Kidney tubule cell (primary cell): ENCODE measurements at places on chromosomes 2 and 18.

GRCh38 chr2:175624211-175624761, 377.8 kb downstream of the LNPK start:
- no peak for DNase-seq

GRCh38 chr2:120180066-120180465, 43.1 kb downstream of the TMEM185B start:
- DNase-seq = no peak

- no peak for DNase-seq
These were observed 173.3 kb upstream of the SPRED2 start for GRCh38 chr2:65605743-65606058.

DNA sequence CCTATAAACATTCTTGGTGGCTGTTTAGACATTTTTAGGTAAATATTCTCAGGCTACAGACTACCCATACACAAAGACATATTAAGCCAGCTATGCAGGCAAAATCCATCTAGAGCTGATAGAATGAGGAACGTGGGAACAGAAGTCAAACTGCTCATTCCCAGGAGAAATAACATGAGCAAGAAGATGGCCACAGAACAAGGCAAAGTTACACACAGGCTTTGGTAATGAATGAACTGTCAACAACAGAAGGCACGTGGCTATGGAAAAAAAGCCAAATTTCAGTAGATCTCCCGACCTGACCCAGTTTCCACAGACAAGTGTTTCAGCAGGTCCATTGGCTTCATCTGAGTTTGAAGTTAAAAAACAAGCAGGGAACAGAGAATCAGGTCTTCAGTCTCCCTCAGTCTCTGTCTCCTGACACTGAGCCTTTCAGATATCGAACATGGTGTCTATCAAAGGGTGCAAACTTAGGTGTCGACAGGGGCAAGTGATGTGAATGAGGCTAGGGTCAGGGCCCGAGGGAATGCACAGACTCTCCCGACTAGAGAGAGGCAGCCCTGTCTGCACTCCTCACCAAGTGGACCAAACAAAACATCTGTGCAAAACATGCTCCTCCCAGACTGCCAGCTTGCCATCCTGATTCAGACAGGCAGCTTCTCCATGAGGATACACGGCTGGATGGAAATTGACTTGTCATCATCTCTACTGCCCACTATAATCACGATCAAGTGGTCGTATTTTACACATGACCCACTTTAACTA, 25.9 kb downstream of the SIGLEC15 start:
- no peak for DNase-seq

- DNase-seq = no peak
These were observed 35.0 kb downstream of the SNED1 start for GRCh38 chr2:241033336-241033987.

- DNase-seq = no peak
These were observed 35.1 kb downstream of the CAPN13 start for GRCh38 chr2:30772021-30772705.

- no peak for DNase-seq
These were observed 5.2 kb upstream of the TMEM177 start for GRCh38 chr2:119673796-119674195.

DNA sequence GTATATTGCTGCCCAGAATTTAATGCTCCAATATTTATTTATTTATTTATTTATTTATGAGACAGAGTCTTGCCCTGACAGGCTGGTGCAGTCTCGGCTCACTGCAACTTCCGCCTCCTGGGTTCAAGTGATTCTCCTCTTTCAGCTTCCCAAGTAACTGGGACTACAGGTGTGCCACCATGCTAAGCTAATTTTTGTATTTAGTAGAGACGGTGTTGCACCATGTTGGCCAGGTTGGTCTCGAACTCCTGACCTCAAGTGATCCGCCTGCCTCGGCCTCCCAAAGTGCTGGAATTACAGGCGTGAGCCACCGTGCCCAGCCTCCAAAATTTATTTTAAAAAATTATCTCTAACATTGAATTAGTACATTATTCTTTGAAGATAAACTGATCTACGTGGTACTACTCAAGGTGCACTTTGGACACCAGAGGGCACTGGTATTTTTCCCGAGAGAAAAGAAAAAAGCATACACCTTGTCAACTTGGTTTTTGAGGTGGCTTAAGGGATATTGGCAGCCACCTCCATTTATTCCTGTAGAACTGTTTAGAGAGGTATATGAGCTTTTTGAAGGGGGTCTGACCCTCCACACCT, 1.4 kb upstream of the IDH1 start:
- DNase-seq = peak; percentile 22

DNA sequence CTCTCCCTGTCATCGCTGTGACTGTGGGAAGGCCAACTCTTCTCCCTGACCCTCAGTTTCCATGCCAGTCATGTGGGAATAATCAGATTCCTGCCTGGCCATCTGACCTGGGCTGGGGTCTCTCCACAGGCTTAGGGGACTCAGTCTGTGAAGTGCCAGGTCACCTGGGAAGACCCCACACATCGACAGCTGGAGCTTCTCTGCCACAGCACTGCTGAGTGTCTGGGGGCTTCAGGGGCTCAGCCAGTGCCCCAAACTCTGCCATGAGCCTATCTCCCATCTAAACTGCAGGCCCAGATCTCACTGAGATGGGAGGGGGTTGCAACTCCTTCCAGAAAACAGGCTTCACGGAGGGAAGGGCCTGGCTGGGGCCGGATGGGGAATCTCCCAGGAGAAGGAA, 42.0 kb upstream of the OTOS start:
- DNase-seq = no peak

DNA sequence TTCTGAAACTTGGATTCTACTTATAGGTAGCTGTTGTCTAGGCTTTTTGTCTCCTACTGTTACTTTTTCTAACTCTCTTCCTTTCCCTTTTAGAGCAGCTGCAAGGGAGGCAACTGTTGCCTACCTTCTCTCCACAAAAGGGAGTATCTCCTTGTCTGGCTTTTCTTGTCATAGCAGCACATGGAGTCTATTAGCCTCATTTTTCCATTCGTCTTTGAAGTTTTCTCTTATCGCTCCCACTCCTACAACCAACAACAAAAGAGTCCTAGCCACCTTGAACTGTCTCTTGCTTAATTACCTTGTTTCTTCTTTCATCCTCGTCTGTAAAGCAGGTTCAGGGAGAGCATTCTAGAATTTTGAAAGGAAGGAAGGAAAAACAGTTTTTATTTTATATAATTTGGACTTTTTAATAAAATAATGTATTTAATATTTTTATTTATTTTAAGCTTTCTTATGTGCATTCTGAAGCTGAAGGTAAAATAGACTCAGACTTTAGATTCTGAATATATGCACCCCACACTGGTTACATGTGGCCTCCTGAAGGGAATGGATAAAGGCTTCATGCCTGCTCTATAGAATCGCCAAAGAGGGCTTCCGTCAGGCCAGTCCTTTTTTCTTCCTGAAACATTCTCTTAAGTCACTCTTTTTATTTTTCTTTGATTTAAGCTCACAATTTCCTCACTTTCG, 154.4 kb downstream of the CSRNP3 start:
- DNase-seq = no peak

GRCh38 chr2:166536111-166536510, 42.1 kb upstream of the SCN7A start:
- no peak for DNase-seq

DNA sequence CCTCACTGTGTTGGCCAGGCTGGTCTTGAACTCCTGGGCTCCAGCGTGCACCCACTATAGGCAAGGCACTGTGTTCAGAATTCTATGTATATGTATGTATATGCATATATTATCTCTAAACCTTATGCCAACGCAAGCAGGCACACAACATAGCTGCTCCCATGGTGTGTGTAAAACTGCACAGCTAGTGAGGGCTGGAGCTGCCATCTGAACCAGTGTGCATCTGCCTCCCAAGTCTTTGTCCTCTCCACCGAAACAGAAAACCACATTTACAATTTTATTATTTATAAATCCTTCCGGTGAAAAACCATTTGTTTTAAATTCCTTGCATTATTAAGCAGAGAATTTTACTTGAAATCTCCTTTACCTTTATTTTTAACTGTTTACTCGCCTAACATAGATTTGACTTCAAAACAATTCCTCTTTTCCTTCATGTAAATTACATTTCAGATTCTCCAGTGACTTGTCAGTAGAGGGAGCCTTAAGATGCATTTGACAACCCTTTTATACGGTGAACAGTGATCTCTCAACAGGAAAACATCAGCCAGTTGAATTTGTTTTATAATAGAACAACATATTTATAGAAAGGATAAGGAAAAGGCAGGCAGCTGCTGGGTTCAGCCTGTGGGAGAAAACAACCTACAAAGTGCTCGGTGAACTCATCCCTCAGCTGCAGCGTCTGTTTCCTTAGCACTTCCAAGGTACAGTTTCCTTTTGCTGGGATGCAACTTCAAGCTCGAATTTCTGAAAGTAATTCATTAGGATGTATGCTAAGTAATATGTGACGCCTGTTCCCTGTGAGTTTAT, 101.2 kb downstream of the MYT1L start:
- DNase-seq = no peak

GRCh38 chr2:119220720-119221301, 2.8 kb upstream of the STEAP3 start:
- no peak for DNase-seq

DNA sequence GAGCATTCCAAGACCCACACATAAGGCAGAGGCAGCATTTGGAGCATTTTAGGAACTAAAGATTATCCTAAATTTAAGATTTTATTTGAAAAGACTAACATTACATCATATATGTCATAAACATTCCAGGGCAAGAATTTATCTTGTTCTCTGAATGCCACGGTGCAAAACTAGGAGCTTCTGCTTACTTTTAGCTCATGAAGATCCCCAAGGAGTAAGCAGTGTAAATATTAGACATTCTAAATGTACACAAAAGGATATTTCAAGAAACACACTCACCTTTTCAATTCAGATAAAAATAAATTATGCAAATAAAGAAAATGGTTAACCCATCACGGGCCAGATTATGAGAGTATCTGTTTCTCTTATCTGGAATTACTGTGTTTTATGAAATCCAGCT, 101.7 kb upstream of the ETAA1 start:
- DNase-seq = no peak

GRCh38 chr2:120221616-120222015, 1.6 kb downstream of the TMEM185B start:
- no peak for DNase-seq

DNA sequence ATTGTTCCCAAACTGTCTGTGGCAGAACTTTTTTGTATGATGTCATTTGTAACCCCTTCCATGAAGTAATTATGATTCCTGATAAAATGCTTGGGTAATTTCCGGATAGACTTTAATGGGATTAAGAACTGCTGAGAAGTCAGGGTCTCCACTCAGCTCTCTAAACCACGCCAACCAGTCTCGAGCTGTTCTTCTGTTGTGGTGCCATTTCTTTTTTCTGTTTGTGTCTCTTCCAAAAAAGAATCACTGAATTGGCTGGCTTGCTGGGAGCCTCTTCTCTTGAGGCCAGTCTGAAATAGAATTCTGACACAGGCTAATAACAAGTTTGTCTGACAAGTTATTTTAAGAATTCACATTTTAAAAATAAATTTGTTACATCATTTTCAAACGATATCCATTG, 198.9 kb downstream of the BCL2 start:
- no peak for DNase-seq

GRCh38 chr2:38551746-38552145, 51.0 kb downstream of the HNRNPLL start:
- DNase-seq = no peak

DNA sequence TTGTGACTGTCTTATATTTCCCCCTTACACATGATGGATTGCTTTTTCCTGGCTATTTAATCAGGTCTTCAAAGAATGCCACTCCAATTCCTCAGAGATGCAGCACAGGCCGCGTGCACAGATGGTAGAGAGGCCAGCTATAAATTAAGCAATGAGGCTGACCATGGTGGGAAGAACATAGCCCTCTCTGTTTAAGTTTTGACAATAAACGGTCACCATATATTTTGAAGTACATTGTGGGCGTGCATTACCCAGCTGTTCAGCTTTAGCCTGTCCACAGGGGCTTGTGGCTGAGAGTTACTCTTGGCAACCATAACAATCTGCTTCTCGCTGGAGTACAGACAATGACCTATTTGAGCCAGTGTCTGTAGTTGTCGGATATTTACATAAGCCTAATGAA, 730.8 kb downstream of the DCC start:
- no peak for DNase-seq

DNA sequence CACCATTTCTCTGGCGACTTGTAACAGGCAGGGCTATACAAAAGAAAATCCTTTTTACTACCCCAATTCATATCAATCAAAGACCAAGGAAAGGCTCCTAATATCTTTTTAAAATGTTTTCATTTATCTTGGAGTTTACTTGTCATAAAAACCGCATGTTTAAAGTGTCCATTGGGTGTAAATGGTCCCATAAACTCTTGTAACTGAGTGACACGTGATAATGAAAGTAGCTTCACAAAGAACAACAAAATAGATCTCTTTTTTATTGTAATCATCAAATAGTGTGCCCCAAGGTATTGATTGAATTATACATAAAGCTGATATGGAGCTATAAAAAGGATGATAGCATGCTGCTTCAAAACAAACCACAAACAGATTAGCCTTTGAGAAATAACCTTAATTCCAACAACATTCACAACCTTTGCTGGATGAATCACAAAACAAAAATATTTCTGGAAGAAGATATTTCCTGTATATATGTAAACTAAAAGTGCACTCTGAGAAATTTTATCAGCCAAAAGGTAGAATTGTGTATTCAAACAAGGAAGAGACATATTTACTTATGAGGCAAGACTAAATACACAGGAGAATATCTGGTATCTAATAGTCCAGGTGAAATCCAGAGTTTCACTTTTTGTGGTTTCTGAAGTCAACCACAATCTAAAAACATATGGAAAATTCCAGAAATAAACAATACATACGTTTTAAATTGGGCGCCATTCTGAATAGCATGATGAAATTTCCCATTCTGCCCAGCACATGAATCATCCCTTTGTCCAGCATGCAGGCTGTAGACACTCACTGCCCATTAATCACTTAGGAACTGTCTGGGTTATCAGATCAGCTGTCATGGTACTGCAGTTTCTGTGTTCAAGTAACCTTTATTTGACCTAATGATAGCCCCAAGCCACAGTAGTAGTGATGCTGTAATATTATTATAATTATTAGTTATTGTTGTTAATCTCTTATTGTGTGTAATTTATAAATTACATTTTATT, 237.5 kb downstream of the PIK3C3 start:
- peak; percentile 71 for DNase-seq

DNA sequence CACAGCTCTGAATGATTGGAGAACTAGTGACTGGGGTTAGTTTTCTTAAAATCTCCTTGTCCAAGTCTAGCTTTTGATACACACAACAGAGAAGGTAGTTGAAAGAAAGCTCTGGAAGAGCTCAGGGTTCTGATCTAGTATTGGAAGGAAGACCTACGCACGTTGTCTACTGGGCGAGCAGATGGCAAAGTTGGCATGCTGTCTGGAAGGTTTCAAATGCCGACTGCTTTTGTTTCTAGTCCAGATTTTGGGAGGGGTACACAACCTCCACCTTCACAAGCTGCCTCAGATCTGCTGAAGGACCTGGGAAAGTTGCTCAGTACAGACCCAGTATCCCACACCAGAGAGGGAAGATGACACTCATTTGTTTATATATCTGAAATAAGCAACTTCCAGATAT, 507.3 kb downstream of the RNF144A start:
- DNase-seq = no peak

DNA sequence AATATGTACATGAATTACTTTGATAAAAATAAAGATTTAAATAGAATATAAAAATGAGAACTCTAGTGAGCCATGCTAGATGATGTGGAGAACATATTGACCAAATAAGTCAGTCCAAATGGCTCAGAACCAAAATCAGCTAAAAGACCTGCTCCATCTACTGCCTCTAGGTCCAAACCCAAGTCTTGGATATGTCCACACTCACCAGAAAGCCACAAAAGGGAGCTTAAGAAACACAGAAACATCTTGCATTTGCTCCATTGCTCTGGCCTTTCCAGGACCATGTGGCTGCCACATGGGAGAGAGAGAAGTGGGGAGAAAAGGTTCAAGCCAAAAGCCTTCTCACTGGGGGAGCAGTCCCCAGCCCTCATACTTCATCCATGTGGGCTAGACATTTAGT, 272.5 kb downstream of the DYSF start:
- no peak for DNase-seq
